Psoas muscle (tissue), 8 donors: ENCODE measurements at places on chromosomes 16 and 17. TPM values are rescaled to one million over a fixed set of nuclear protein-coding genes. Genes with fewer than 3 reads are reported as not detected.

The SENP3 gene
- 24.0 TPM for total RNA-seq

The TMEM88 gene
- 16.3 TPM for total RNA-seq

The SOX9 gene
- 2.2 TPM for total RNA-seq

The TBC1D26 gene
- not detected for total RNA-seq

The RAD51D gene
- total RNA-seq = 6.2 TPM

The CDRT15 gene
- not detected for total RNA-seq

The TBC1D3I gene
- total RNA-seq = 0.78 TPM

The SLC9A5 gene
- 1.6 TPM for total RNA-seq

The ZNF19 gene
- 1.8 TPM for total RNA-seq

The KLHL10 gene
- total RNA-seq = not detected

The FOXN1 gene
- total RNA-seq = not detected

The SEPTIN12 gene
- total RNA-seq = not detected

The SULT1A1 gene
- 15.7 TPM for total RNA-seq

The MTHFSD gene
- 8.1 TPM for total RNA-seq

The GUCY2D gene
- not detected for total RNA-seq

The ZNF276 gene
- 11.8 TPM for total RNA-seq

The TIMM22 gene
- total RNA-seq = 8.0 TPM

The CDRT15L2 gene
- total RNA-seq = not detected

The ORC6 gene
- 0.79 TPM for total RNA-seq

The CSH1 gene
- not detected for total RNA-seq

The RNF135 gene
- total RNA-seq = 7.3 TPM

The CX3CL1 gene
- 7.3 TPM for total RNA-seq

The RNF43 gene
- total RNA-seq = 0.04 TPM

The UNK gene
- total RNA-seq = 11.6 TPM

The HIC1 gene
- total RNA-seq = 4.3 TPM

The CTRL gene
- total RNA-seq = 1.1 TPM

The NHLRC4 gene
- total RNA-seq = not detected

The RNF151 gene
- total RNA-seq = not detected

The GLOD4 gene
- total RNA-seq = 20.3 TPM

The DRC3 gene
- total RNA-seq = 0.65 TPM

The NAGS gene
- total RNA-seq = not detected

The TNFRSF13B gene
- total RNA-seq = not detected

The PRSS53 gene
- total RNA-seq = 0.90 TPM
